COLO829 (cell line): ENCODE measurements at places on chromosomes 2 and 18.

GRCh38 chr2:4762951-4763376 is 929.2 kb upstream of the SOX11 start:
- peak; percentile 16 for DNase-seq

GRCh38 chr2:238239543-238239862 is 335 bp downstream of the HES6 start:
- no peak for DNase-seq

GRCh38 chr2:45583977-45584376 is 27.1 kb downstream of the SRBD1 start:
- no peak for DNase-seq

- DNase-seq = no peak
Measured at GRCh38 chr2:201906777-201907562, 100.6 kb downstream of the CDK15 start.

GRCh38 chr2:12424809-12425208 is 291.9 kb upstream of the TRIB2 start:
- no peak for DNase-seq

DNA sequence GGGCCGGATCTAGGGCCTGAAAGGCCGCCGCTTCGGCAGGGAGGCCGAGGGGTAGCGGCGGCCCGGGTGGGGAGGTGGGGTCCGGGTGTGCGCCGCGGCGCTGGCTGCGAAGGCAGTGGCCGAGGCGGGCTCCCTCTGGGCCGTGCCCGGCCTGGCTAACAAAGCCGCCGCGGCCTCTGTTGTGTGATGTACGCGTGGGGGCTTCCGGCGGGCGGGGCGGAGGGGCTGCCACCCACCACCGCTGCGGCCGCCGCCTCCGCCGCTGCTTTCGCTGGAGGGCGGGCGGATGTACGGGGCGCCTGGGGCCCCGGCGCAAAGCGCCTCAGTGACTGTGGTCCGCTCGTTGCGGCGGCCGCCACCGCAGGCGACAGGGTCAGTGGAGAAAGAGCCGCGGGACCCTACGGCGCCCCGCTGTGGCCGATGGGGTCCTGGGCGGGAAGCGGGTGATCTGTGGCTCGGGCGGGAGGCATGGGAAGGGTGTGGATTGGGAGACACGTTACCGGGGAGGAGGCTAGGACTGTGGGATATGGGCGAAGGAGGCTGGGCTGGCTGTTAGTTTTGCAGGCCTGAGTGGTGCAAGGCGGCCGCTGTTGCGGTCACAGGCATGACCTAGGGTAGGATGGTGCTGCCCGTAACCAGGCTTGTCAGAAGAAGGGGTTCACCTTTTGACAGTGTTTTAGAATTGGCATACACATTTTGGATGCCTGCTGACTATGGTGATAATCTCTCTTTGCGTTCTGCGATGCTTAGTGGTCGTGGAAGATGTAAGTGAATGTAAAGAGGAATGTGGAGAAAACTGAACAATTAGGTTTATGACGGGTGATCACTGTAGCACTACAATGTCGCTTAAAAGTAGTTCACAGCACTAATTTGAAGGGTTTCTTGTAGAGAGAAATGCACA is 662 bp downstream of the BZW1 start:
- peak; percentile 45 for DNase-seq

DNA sequence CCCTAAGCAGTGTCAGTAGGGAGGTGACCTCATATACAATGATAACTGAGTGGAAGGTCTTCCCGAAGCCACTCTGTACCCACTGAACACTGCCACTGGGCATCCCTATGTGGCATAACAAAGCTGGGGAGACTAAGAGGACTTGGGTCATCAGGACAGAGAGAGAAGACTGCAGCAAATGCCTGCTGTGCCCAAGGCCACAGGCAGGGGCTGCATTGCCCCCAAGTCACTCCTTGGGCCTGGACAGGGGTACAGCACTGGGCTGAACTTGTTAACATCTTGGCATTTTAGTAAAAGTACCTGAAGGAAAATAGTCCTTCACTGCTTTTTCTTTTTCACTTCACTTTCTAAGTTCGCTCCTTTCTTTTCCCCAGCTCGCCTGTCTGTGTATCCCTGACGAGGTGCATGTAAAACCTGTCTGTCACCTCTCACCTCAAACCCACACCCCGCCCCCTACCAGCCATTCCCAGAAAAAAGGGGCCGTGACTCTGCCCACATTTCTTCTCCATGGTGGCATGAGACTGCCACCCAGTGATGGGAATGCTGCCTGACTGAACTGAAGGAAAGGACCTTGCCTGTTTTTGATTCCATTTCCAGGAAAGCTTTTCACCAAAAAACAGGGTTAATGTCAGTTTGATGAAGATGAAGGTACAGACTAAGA is 62.9 kb downstream of the MTHFD2 start:
- DNase-seq = peak; percentile 31

GRCh38 chr2:177037569-177037968 is 175.0 kb upstream of the HNRNPA3 start:
- DNase-seq = no peak

- peak; percentile 71 for DNase-seq
Measured at GRCh38 chr2:12796657-12797056, 79.9 kb downstream of the TRIB2 start.

- no peak for DNase-seq
Measured at GRCh38 chr2:24040511-24040910, 6.7 kb downstream of the WDCP start.

DNA sequence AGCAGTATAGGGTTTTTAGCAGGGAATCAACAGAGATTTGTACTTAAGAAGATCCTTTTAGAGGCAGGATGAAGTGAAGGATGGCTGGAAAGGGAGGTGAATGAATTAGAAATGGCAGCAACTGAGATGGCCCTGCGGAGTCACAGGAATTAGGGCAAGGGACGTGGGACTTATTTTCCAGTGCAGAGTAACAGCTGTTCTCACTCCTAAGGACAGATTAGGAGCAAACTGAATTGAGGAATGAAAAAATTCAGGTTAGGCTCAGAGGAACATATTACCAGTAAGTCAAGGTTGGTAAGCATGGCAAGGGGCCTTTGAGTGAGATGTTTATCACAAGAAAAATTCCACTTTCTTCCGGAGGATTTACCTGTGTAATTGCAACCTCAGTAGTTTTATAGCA is 34.4 kb downstream of the COL4A3 start:
- DNase-seq = no peak

DNA sequence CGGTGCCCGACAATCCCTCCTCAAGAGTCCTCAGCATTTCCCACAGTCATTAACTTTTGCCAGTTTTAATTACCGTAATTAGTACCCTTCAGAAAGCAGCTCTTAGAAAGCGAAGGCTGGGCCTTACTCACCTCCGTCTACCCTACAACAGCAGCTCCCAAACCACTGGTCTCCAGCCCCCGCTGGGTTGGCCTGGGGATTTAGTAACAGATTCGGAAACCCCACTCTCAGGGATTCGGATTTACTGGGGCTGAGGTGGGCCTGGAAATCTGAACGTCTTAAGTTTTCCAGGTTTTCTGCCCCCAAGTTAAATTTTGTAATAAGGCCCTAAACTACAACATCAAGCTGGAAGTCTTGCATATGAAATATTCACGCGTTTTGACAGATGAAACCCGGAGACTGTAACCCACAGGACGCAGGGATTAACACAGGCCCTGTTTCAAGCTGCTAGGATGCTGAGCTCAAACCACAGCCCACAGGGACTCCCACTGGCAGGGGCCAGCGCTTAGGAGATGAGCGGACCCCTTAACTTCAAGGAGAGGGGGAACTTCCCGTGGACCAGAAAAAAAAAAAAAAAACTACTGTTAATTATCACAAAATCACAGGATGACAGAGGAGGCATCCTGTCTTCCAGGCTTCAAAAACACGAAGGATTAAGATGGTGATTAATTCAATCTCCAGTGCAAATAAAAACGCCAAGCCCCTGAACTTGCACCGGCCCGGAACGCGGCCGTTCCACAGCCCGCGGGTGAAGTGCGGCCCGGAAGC is 985 bp downstream of the ILKAP start:
- DNase-seq = no peak

DNA sequence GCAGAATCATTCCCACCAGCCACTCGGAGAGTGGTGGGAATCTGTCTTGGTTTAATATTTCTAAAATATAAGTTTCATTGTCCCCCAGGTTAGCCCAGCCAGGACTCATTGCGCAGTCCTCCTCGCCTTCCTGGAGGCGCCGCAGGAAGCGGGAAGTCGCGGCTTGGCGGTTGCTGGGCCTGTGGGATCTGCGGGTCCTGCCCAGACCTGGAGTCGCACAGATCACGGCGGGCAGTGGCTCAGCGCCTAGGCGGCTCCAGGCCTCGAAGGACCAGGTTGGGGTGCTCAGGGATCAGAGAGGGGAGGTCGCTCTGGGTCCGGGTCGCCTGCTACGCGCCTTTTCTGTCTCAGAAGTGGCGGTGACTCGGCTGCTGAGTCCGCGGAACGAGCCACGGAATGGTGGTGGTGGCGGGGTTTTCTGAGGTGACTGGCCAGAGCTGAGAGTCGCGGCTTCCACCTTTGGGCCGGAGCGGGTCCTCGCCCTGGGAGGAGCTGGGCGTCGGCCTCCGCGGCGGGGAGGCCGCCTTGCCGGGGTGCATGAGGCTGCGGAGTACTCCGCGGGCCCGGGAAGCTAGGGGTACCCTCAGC is 2.6 kb downstream of the HOXD3 start:
- DNase-seq = no peak

GRCh38 chr2:138716183-138716582 is 64.0 kb downstream of the NXPH2 start:
- no peak for DNase-seq

GRCh38 chr2:71531522-71532047 is 78.2 kb downstream of the DYSF start:
- DNase-seq = no peak

- DNase-seq = no peak
Measured at GRCh38 chr2:241126771-241127202, 22.5 kb downstream of the PASK start.

- DNase-seq = no peak
Measured at GRCh38 chr2:154400563-154401290, 297.8 kb upstream of the KCNJ3 start.

GRCh38 chr2:97967216-97967592 is 28.5 kb downstream of the TMEM131 start:
- DNase-seq = no peak

GRCh38 chr2:234454433-234454832 is 42.4 kb downstream of the ARL4C start:
- DNase-seq = no peak

GRCh38 chr18:80194874-80195570 is 52.3 kb downstream of the PARD6G start:
- no peak for DNase-seq

GRCh38 chr2:26292646-26293045 is 47.9 kb downstream of the HADHB start:
- peak; percentile 31 for DNase-seq

DNA sequence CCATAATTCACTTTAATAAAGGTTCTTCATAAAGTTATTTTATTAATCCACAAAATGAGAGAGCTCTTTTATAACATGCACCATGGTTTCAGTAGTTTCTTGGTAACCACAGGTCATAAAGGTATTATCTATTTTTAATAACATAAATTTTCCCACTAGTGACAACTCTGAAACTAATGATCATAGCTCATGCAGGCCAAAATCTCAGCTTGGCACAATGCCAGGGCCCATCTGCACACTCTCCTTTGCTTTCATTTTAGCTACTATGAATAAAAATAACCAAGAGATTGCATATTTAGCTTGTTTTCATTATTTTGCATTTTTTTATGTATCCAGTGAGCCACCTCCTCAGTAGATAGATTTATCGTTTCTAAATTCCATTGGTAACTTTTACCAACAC is 691.8 kb upstream of the CHAC2 start:
- no peak for DNase-seq

- no peak for DNase-seq
Measured at GRCh38 chr2:23269747-23270146, 115.2 kb upstream of the KLHL29 start.

DNA sequence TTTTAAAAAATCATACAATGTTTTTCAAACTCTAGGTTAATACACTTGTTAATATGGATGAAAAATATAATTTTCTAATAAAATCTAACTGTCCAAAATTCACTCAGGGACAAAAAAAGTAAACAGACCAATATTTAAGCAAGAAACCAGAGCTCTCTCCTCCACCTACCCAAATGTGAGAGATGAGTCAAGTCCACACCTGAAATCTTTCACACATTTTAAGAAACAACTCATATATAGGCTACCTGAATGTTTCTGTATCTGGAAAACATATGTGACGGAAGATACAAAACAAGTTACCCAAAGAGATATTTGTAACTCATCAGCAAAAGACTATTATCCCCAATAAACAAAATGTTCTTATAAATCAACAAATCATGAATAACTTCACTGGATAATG is 20.2 kb downstream of the ZNF516 start:
- DNase-seq = no peak

DNA sequence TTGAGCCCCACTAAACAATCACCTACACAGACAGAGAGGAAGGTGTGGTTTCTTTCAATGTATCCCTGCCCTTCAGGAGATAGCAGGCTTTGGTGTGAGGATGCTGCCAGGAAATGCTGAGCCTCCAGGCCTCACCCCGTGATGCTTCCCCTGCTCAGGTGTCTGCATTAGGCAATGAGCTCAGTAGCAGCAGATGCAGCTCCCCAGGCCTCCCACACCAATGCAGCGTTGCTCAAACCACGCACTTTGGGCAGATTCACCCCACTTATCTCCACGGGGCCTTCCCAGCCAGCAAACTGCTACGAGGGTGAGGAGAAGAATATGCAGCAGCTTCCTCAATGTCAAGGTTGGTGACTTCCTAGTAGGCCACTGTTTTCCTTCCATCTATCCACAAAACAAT is 229.3 kb upstream of the PXDN start:
- no peak for DNase-seq

- DNase-seq = peak; percentile 70
Measured at GRCh38 chr2:230774348-230774951, 61.8 kb downstream of the CAB39 start.

DNA sequence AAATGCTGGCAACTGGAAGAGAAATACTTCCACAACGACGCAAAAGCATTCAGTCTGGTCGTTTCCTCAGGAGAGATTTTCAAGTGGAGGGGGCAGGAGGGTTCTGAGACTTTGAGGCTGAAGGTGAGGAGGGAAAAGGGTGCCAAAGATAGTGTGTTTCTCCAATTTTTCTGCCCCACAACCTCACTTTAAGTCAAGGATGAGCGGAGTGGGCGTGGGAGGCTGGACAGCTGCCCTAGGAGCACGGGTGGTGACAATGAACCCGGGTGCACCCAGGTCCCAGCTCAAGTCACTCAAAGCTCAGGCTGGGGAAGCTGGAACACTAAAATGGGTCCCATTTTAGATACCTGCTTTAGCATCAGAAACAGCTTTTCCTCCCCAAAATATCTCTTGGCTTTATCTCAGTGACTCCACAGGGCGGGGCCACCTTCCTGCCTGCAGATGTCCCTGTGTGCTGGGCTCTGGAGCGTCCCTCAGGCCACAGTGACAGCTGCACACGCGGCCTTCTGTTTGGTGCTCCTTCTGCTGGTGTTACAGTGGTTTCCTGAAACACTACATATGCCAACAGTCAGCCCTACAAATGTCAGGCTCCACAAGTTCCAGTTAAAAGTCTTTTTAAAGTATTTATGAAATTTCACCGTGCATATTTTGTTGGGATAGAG is 1.4 kb upstream of the MBP start:
- DNase-seq = no peak
